Stimulated activated effector memory CD8-positive, alpha-beta T cell treated with anti-CD3 and anti-CD28 coated beads, Interleukin-12 subunit alpha, Interleukin-12 subunit beta, amount 100 ng/mL, for 72 hours (primary cell): ENCODE measurements at places on chromosomes 6 and 20.
A peak's percentile ranks its signal among the peaks of the same experiment; 100 is the strongest.

DNA sequence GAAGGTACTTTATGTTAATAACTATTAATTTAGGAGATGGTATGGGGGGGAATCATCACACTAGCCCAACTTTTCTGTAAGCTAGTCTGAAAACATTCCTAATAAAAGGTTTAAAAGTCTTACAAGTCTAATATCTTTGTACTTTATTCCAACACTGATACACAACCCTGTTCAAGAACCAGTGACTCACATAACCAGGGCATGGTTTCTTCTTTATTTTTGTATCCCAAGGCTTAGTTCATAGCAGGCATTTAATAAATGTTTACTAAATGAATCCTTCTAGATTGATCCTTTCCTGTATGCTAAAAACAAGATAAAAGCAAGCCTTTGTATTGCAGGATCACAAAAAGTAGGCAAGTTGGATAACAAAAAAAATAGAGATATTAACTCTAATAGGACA is 9.7 kb downstream of the PNISR start:
- no peak for DNase-seq

- DNase-seq = no peak
These were observed 21.1 kb upstream of the SERPINB1 start for GRCh38 chr6:2862712-2863181.

- no peak for DNase-seq
These were observed 26.6 kb downstream of the NSFL1C start for GRCh38 chr20:1440024-1440423.

DNA sequence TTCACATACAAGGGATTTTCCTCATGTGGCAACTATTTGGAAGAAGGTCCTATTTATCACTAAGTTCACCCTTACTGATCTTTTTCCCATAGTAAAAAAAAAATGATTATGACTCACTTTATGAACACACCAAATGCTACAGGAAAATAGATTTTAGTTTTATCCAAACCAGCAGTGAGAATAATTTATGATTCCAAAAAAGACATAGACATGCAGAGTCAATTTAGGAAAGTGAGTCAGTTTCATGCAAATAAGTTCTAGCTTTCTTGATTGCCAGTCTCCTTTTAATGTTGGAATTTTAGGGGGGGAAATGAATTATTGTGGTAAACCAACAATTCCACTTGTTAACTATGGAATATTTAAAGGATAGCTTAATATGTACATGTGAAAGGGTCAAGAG is 64.0 kb upstream of the RNF146 start:
- no peak for DNase-seq

GRCh38 chr6:151294561-151295101 is 54.9 kb downstream of the AKAP12 start:
- no peak for DNase-seq

- peak; percentile 83 for DNase-seq
These were observed 1.0 kb upstream of the FBXO5 start for GRCh38 chr6:152983637-152984512.
